ENCODE measurements at places on chromosomes 5 and 9.

DNA sequence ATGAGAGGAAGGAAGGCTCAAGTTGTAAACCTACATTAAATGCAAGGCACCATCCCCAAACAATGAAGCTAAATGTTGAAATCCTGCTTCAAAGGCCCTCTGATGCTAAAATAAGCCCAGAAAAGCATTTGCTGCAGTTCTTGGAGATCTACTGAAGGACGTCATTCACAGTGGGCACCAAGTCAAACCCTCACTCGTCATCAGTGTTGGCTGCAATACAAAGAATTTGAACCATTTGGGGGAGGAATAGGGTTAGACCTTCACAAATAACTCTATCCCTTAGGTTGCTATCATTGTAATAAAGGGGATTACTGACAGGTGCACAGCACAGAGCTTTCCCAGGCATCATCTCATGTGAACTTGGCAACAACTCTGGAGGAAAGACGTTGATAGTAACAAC lies 9.3 kb upstream of the MEGF9 start:
- DNase-seq, result no peak

- no peak for DNase-seq
These were observed 199.6 kb upstream of the CYLC2 start for GRCh38 chr9:102795532-102795931.

GRCh38 chr9:131423171-131423581 lies 29.3 kb downstream of the PRRC2B start:
- no peak for DNase-seq

- DNase-seq, result no peak
These were observed 38.0 kb downstream of the RAPGEF1 start for GRCh38 chr9:131701789-131702337.

GRCh38 chr9:129990269-129991010 lies 52.5 kb downstream of the FNBP1 start:
- DNase-seq, result no peak

GRCh38 chr9:94002316-94003140 lies 47.4 kb upstream of the BARX1 start:
- no peak for DNase-seq

- no peak for DNase-seq
These were observed 211.5 kb downstream of the NMUR2 start for GRCh38 chr5:152193391-152194107.

DNA sequence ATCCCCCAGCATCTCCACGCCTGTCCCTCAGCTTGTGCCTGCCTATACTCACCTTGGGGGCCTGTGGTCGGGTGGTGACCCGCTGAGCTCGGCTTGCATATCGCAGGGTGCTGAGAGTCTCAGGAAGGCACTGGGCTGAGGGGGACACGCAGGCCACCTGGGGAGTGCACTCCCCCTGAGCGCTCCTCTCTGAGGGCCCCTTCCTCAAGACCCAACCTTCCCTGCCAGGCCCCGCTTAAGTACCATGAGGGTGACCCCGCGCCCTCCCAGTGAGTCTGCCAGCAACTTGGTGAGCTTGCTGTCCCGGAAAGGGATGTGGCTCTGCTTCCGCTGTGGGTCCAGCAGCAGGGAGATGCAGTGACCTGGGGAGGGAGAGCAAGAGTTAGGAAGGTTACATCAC lies 4.1 kb downstream of the KIF12 start:
- DNase-seq, result no peak

DNA sequence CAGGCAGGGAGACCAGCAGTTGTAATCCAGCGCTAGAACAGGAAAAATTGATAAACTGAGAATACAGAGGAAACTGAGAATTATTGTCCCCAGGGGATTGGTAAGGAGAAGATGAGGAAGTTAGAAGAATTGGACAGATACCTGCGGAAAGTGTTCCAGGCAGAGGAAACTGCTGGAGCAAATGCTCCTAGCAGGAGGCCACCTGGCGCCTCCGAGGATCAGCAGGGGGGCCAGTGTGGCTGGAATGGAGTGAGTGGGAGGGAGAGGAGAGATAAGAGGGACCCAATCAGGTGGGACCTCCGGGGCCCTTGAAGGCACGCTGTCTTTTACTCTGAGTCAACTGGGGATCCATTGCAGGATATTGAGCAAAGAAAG lies 695 bp upstream of the ANXA6 start:
- DNase-seq, result no peak

DNA sequence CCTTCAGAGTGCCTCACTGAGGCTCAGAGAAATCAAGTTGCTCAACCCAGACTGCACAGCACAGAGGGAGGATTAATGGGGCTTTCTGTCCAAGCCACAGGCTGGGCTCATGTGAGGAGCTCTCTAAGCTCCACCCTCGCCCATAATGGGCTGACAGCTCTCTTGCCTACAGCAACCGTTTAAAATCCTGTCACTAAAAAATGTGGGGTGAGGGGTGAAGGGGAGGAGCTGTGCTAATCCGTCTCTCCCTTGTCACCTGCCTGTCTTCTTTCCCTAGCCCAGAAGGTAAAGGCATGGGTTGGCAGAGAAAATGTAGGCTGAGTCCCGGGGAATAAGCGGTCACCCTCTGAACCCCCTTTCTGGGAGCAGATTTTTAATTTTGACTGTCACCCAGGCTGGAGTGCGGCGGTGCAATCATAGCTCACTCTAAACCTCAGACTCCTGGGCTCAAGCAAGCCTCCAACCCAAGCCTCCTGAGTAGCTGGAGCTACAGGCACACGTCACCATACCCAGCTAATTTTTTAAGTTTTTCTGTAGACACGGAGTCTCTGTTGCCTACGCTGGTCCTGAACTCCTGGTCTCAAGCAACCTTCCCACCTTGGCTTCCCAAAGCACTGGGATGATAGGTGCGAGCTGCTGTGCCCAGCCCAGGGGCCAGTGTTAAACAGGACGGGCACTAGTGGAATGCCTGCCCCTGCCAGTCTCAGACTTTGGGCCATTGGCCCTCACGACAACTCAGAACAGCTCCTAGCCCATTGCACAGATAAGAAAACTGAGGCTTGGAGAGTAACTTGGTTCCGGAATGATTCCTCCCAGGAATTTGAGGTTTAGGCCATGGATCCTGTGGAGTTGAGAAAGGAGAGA lies 89.5 kb downstream of the LMX1B start:
- DNase-seq, result no peak

DNA sequence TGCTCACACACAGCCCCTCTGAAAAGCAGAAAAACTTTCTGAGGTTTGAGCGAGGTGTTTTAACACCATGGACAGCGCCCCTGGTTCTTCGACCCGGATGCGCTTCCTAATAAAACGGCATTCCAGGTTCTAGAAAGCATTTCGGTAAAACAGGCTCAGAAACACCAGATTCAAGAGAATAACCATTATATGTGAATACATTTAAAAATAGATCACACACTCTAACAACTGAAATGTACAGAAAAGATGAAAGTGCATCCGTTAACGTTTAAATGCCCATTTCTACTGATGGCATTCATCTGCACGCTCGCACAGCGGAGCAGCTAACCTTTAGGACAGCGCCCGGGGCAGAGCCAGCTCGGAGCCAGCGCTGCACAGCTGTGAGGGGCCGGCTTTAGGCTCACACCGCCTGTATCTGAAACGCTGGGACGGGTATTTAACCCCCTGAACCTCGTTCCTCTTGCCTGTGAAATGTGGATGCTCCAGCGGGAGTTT lies 26.3 kb upstream of the TENT4A start:
- no peak for DNase-seq

- no peak for DNase-seq
These were observed 18.6 kb downstream of the CNTFR start for GRCh38 chr9:34570809-34571480.

- DNase-seq, result no peak
These were observed 53.0 kb downstream of the PCDH1 start for GRCh38 chr5:141825241-141825671.

DNA sequence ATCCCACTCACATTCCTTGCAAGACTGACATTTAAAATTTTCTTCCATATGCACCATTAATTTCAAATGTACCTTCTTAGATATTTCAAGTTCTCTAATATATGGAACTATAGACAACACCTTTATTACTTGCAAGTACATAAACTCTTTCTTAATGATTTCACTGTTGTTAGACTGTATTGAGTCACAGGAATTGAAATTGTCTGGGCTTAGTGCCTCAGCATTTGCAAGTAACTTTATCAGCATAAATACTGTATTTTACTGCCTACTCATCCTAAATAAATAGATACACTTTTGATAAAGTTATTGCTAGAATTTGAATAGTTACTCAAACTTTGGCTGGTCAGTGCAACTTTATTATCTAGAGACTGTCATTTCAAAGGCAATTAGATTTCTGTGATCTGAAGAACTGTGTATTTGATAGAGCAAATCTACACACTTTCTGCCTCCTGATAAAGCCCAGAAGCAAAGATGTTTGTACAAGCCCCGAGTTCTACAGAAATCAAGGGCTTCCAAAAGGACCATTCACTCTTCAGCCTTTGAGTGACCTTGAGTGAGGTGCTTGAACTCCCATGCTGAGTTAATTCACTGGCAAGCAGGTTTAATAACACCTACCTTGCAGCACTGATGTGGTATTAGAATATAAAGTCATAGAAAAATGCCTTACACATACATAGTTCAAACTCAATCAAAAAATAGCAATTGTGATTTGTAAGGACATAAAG lies 91.6 kb downstream of the COX7C start:
- no peak for DNase-seq

DNA sequence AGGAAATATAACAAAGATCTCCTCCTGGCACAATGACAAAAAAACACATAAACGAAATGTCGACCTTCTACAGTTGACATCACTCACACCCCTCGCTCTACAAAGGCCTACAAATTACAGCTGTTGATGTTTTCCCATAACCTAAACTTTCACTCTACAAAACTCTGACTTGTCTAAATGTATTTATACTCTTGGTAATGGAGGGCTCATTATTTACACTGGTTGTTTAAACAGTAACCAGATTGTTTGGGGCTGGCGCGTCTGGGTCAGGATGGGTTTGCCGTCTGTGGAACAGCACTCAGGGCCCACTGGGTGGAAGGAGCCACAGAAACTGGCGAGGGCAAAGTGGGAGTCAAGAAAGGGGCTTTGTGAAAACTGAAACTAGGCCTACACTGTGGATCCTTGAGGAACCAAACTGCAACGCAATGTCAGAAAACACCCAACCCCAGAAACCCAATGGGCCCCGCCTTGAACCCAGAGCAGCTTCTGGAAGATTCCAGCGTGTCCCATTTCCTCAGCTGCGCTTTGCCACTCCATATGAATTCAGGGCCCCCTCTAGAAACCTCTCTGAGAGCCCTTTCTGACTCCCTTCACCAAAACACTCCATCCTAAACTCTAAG lies 136.7 kb downstream of the ROR2 start:
- DNase-seq, result no peak

DNA sequence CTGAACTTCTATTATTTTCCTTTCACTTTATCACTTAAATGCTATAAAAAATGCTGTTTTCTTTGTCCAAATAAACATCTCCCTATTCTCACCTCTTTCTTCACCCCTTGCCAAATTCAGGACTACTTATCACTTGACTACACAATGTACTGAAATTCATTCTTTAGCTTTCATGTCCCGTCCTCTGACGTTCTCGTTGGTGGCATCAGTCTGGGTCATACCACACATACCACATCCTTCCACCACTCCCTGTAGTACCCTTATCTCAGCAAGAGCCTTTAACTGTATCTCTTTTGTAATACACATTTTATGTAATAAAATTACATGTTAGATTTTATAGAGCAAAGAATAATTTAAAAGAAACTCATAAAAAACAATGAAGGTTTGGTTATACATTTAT lies 231.1 kb upstream of the PAPPA start:
- no peak for DNase-seq

GRCh38 chr5:53311681-53312080 lies 168.7 kb upstream of the FST start:
- DNase-seq, result no peak
